NCI-H2081 treated with DMSO at 0.1 percent for 48 hours (cell line): ENCODE measurements at places on chromosomes 1 and 21.

- no peak for DNase-seq
Observed at GRCh38 chr1:3668148-3668547, 15.8 kb downstream of the TP73 start.

DNA sequence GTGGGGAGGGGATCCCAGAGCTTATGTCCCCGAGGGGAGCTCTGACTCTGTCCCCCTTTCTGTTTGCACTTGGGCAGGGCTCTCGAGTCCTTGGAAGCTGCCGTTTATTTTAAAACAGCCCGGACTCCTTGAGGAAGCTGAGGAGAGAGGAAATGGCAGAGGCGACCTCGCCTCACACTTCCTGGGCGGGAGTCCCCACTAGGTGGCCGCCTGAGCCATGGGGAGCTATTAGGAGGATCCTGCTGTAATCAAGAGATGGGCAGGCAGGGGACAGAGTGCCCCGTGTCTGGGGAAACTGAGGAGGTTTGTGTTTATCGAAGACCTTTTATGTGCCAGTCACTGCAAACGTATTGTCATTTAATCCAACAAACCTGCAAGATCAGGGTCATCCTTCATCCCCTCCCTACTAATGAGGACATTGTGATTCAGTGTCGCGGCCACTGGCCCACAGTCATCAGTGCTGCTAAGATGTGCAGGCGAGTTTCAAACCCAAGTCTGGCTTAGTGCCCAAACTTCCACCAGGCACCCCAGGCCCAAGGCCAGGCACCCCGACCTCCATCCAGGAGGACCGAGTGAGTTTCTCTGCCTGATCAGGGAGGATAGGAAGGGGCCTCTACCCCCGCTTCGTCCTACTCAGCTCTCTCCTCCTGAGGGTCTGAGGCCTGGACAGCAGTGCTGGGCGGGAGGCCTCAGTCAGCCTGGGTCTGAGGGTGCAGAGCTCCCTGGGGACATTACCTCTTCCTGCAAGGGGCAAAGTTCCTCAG, 316.9 kb upstream of the VAMP3 start:
- no peak for DNase-seq

- DNase-seq: no peak
Observed at GRCh38 chr1:4003846-4004505, 103.9 kb upstream of the C1orf174 start.

DNA sequence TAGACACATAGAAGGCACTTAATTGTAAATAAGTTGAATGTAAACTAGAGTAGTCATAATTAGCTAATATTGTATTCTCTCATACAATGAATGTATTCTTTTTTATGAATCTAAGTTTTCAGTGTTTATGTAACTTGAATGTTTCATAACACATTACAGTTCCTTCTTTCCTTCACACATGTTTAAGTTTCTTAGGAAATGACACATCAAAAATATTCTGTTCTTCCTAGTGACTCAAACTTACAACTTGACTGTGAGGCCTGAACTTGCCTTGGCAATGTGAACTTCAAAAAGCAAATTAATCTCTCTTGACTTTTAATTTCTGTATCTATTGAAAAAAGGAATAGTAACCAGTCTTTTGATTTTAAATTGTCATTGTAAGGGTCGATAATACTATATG, 700.1 kb downstream of the KCNT2 start:
- no peak for DNase-seq

- no peak for DNase-seq
Observed at GRCh38 chr1:53391982-53392381, 64.1 kb upstream of the LRP8 start.

DNA sequence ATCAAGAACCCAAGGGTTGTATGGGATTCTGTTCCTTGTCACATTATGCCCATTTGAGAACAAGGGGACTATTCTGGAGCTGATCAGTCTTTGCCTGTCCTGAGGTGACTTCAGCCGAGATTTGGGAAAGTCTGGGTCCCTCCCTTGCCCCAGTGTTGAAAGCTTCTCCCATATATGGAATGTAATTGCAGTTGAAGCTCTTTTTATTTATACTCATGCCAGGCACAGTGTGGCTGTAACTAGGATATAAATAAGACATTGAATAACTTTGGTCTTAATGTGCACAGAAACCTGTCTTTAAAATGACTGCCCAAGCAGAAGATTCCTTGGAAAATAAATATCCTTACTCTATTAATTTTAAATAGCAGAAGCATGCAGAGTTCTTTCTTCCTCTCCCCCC, 15.2 kb downstream of the AKNAD1 start:
- DNase-seq: no peak

- DNase-seq: no peak
Observed at GRCh38 chr1:227325156-227325555, 6.9 kb upstream of the CDC42BPA start.

DNA sequence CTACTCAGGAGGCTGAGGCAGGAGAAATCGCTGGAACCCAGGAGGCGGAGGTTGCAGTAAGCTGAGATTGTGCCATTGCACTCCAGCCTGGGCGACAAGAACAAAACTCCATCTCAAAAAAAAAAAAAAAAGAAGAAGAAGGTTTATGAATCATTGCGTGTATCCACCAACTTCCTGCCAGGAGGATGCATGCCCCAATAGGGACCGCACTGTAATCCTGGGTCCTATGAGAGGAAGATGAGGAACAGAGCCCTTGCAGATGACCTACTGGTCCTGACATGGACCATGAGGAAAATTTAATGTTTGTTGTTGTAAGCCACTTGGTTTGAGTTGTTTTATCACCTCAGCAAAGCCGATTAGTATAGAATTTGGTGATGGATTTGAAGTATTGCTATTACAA, 56.7 kb downstream of the PTGS2 start:
- DNase-seq: no peak

GRCh38 chr1:182644886-182645285, 39.5 kb downstream of the RGS8 start:
- no peak for DNase-seq

DNA sequence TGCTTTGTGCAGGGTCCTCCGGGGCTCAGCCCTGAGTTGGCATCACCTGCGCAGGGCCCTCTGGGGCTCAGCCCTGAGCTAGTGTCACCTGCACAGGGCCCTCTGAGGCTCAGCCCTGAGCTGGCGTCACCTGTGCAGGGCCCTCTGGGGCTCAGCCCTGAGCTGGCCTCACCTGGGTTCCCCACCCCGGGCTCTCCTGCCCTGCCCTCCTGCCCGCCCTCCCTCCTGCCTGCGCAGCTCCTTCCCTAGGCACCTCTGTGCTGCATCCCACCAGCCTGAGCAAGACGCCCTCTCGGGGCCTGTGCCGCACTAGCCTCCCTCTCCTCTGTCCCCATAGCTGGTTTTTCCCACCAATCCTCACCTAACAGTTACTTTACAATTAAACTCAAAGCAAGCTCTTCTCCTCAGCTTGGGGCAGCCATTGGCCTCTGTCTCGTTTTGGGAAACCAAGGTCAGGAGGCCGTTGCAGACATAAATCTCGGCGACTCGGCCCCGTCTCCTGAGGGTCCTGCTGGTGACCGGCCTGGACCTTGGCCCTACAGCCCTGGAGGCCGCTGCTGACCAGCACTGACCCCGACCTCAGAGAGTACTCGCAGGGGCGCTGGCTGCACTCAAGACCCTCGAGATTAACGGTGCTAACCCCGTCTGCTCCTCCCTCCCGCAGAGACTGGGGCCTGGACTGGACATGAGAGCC, 22.7 kb downstream of the COL6A1 start:
- no peak for DNase-seq

DNA sequence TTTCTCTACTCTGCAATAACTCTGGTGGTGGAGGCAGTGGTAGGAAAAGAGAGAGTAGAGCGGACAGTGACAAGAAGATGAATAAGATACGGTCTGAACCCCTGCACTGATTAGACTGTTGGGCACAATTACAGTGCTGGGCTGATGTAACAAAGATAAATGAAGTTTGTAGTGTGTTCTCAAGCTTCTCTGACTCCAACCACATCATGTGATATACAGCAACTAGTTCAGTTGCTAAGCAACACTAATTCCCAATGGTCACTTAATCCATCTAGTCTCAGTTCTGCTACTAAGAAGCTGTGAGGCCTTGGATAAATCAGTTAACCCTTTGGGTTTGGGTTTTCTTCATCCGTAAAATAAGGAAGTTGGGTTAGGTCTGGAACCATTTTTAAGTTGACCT, 17.3 kb downstream of the DDR2 start:
- DNase-seq: no peak

- no peak for DNase-seq
Observed at GRCh38 chr1:159338018-159338417, 35.9 kb downstream of the FCER1A start.

- no peak for DNase-seq
Observed at GRCh38 chr1:58257003-58257402, 289.5 kb downstream of the OMA1 start.

- no peak for DNase-seq
Observed at GRCh38 chr1:223756806-223757700, 44.7 kb downstream of the CAPN2 start.

DNA sequence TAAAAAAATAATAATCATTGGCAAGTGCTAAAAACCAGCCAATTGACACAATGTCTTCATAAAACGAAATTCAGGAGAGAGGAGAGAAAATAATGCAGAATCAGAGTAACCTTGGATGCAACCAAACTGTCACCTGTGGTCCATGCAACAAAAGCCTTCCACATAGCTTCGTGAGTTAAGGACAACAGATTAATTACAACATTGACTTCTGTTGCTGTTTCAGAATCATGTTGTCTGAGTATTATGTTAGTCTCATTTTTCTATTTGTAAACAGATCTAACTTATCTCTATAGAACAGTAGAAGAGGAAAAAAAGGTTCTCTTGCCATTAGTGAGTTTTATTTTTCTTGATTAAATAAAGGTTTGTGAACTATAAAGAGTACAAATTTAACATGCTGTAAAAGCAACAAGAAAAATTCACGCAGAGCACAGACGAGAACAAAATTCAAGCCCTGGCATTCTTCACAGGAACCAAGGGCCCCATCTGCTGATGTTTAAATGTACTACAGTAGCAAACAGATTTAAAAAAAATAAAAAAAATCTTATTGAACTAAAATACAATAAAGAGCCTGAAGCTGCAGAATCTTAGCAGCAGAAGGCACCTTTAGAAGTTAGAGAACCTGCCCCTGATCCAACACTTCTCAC, 381.1 kb upstream of the PKN2 start:
- no peak for DNase-seq

GRCh38 chr1:183515002-183515689, 42.8 kb downstream of the SMG7 start:
- no peak for DNase-seq

DNA sequence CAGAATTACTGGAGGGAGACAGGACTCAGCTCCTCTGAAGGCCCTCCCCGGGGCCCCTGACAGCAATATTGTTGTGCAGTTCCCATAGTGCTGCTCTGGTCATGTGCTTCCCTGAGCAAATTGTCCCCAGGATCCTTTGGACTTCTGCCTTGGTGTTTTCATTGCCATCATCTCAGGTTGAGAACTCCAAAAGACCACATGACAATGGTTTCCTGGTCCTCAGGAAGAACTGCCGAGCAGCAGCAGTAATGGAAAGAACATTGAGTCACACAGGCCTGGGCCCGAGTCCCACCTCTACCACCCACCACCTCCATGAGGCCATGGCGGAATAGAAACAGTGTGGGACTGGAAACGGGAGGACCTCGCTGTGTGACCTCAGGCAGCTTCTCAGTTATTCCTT, 6.3 kb upstream of the CTTNBP2NL start:
- DNase-seq: no peak

- no peak for DNase-seq
Observed at GRCh38 chr1:25744140-25744581, 55.8 kb upstream of the SELENON start.

GRCh38 chr21:15140321-15141019, 75.7 kb upstream of the NRIP1 start:
- DNase-seq: no peak

DNA sequence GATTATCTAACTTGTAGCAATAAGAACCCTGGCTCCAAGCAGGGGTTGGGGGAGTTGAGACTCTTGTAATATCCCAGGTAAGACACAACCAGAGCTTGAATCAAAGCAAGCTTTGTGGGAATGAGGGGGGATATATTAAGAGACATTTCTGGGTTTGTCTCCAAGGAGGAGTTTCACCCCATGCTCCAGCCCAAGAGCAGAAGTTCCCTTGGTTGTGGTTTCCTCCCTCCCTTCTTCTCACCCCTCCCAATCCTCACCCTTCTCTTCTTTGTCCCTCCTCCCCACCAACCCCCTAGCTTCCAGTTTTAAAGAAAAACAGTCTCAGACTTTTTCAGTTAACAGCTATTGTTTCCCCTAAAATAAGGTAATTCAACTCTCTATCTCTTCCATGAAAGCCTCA, 11.9 kb downstream of the TRAF3IP3 start:
- no peak for DNase-seq

DNA sequence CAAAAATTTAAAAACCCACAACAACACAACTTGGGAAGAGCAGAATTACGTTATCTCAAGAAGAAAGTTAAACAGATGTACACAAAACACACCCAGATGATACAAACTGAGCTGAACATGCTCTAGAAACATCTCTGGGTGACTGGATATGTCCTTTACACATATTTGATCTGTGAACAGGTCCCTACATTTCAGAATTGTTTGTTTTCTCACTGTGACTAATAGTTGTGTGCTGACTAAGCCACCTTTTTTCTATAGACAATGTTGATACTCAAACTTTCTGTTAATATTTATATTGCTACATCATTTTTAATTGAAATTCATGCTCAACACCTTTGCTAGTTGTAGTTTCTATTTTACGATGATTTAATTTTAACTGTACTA, 1.0 kb upstream of the F11R start:
- DNase-seq: no peak

- no peak for DNase-seq
Observed at GRCh38 chr1:14759042-14759818, 160.7 kb downstream of the KAZN start.

GRCh38 chr1:226625326-226625725, 76.8 kb downstream of the STUM start:
- DNase-seq: no peak
